ENCODE measurements at places on chromosomes 2 and 18.

GRCh38 chr2:189481071-189481470 is 39.8 kb downstream of the WDR75 start:
- DNase-seq, result no peak

DNA sequence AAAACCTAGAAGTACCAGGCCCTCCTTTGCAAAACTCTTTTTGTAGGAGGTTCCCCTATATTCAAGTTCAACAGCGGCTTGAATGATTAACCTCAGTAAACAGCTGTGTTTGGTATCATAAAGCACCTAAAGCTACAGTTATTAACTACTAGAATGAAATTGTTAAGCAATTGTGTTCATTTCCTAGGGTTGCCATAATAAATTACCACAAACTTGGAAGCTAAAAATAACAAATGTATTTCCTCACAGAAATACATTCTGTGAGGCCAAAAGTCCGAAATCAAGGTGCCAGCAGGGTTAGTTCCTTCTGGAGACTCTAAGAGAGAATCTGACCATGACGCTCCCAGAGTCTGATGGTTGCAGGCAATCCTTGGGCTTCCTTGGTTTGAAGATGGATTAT is 202.1 kb upstream of the ACVR2A start:
- DNase-seq, result no peak

GRCh38 chr2:143645921-143646645 is 516.9 kb downstream of the ARHGAP15 start:
- no peak for DNase-seq

DNA sequence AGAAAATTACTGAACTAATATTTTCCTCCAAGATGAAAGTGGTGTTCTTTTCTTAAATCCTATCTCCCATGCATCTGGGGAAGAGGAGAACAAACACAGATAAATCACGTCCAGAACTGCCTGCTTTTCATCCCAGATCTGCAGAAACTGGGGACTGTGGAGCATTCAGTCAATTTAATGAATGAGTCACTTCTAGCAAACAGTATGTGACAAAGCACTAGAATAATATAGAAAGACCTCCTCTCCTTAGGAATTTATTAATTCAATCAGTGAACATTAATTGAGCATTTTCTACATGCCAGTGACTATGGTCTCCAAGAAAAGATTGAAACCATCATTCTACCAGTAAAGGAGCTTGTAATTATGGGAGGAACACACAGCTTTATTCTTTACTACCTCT is 693.4 kb upstream of the ID2 start:
- DNase-seq, result no peak

GRCh38 chr2:23624378-23624777 is 239.4 kb downstream of the KLHL29 start:
- DNase-seq, result no peak

GRCh38 chr2:196331143-196331542 is 159.8 kb upstream of the STK17B start:
- peak; percentile 49 for DNase-seq

DNA sequence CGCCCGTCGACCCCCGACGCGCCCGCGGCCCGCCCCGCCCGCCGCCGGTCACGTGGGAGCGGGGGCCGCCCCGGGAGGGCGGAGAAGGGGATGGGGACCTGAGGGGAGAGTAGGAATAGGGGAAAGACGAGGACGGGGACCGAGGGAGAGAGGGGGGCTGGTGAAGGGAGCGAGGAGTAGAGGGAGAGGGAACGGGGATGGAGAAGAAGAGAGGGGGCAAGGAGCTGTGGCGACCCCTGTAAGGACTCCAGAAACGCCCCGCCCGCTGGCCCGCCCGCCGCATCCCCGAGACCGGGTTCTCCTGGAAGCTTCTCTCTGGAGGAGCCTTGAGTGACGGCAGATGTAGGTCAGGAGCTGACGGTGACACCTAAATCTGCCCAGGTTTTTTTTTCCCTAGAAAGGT is 615 bp downstream of the ADNP2 start:
- DNase-seq, result no peak

DNA sequence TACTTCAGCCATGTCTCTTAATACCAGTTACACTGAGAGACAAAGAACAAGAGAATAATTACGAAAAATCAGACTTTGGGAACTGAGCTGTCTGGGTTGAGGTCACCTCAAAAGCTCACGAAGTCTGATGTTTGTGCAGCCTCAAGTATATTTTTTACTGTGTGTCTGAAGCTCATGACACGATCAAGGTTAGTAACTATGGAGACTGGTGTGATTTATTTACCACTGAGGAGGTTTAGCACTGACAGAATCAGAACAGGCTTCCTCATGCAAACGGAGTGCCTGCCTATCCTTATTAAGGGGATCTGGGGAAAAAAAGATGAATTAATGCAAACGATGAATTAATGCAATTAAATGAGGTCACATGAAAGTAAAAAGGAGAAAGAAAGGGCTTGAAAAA is 61.1 kb upstream of the RAPH1 start:
- DNase-seq, result no peak

GRCh38 chr2:43201497-43201896 is 24.9 kb downstream of the ZFP36L2 start:
- no peak for DNase-seq

DNA sequence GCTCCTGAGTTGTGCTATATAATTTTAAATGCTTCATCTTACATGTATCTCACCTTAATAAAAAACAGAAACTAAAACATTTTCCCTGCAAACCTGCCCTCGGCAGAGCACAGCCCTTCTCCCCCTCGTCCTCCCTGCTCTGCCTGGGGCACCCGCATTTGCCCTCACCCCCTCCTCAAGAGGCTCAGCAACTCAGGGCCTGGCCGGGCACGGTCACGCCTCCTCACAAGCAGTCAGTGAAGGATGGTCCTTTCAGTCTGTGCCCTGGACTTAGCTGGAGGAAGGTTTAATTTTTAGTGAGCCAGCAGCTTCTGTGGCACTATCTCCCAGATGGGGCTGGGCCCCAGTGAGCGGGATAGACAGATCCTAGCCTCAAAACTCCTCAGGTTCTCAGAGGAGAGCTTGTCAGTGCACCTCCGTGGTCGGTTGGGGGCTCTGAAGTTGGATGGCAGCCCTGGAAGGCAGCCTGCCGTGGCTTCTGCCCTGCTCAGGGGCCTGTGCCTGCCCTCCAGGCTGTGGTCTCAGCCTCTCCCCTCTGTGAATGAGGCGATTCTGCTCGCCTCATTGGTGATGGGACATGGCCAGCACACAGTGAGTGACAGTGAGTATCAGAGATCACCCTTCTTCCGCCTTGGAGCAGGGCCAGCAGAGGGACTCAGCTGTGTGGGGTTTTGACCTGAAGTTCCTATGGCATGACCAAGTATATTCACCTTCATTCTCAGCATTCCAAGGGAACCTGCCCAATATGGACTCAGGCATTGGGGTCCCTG is 56.3 kb upstream of the AFF3 start:
- no peak for DNase-seq

- no peak for DNase-seq
Measured at GRCh38 chr2:160557903-160558302, 64.3 kb upstream of the RBMS1 start.

- no peak for DNase-seq
Measured at GRCh38 chr2:42225573-42225972, 56.4 kb downstream of the EML4 start.

GRCh38 chr2:238720232-238720672 is 127.6 kb upstream of the TWIST2 start:
- no peak for DNase-seq

DNA sequence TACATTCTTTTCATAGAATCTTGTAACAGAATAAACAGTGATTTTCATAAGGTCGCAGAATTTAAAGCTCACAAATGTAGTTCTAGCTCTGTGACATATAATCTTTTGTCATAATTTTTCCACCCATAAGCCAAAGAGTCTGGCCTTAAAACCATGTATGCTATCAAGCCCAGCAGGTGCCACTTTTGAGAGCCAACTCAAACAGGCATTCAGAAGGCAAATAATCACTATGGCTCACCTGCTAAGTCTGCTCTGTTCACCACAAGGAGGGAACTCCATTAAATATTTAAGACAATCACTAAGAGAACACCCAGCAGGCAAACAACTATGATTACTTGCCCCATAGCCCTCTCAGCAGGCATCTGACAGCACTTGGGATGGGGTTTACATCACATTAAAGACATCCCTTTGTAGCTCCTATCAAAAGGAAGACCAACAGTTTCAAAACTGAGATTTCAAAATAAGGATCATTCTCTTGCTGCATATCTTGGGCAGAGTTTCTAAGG is 241.6 kb downstream of the PDE11A start:
- DNase-seq, result no peak

- no peak for DNase-seq
Measured at GRCh38 chr2:156918410-156918809, 339.1 kb upstream of the GALNT5 start.

- DNase-seq, result no peak
Measured at GRCh38 chr2:136891100-136891499, 125.8 kb downstream of the THSD7B start.

DNA sequence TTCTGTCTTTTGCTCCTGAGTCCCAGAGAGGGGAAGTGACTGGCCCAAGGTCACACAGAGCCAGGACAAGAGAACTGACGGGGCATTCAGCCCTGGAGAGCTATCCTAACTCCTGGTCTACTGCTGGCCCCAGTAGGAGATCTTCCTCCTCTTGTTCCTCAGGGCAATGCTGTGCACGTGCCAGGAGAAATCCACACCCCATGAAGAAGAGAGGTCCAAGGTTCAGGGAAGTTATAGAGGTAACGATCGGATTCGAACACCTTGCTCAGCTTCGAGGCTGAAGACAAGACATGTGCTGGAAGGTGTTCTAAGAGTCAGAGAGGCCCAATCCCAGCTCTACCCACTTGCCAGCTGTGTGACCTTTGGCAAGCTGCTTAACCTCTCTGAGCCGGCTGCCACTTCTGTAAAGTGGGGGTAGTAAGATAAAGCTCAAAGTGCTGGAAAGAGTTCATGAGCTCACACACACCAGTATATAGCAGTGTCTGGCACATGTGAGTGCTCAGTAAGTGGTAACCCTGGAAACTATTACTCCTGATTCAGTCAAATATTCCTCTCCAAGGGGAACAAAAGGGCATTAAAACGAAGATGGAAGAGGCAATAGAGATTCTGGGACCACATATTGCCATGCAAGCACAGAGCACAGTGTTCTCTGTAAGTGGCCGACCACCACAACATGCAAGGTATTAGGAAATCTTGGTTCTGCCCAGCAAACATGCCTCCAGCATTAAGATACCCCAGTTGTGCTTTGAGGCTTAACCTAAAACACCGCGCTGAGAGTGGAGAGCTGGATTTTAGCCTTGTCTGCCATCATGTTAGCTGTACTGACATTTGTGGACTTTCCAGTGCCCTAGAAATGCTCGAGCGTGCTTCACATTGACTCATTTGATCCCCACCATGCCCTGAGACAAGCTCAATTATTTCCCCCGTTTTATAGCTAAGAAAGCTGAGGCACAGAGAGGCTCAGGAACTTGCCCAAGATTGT is 25.6 kb downstream of the SERTAD2 start:
- no peak for DNase-seq

DNA sequence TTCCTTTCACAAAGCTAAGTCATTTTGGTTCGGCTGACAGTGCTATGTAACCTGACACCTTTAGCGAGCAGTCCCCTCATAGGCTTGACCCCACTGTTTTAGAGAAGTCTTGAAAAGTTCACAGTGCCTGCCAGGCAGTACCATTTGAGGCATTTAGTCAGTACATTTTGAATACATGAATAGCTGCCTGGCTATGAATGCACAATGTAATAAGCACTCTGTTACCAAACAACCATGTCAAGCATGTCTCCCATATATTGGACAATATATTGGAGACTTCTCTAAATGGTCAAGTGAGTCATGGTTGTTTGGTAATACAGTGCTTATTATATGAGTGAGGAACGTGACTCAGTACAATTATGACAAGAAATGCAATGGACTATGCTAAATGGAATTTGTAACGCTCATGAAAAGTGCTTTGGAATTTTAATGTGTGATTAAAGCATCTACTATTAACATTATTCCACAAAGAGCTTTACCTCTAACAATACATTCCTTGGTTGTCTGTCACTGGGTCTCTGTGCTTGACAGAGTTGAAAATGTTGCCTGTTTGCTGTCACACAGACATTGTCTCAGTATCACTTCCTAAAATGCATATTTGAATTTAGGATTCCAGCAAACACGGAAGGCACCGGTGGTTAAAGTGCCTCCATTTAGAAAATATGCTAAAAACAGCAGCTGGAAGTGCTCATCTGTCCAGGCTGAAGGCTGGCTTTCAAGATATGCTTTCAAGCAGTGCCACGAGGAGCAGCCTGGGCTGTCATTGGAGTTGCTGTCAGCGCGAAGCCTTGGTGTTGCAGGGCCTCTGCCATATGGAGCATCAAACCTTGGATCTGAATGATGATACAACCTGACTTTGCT is 458.6 kb downstream of the FBXO15 start:
- DNase-seq, result no peak

- no peak for DNase-seq
Measured at GRCh38 chr2:179558010-179558934, 293.6 kb upstream of the SESTD1 start.

Measured in HFF-Myc (cell line).